Progenitor cell of endocrine pancreas (in vitro differentiated cells): ENCODE measurements at places on chromosomes 12 and 14.

GRCh38 chr12:6638305-6638704 lies 2.5 kb upstream of the LPAR5 start:
- DNase-seq: no peak

DNA sequence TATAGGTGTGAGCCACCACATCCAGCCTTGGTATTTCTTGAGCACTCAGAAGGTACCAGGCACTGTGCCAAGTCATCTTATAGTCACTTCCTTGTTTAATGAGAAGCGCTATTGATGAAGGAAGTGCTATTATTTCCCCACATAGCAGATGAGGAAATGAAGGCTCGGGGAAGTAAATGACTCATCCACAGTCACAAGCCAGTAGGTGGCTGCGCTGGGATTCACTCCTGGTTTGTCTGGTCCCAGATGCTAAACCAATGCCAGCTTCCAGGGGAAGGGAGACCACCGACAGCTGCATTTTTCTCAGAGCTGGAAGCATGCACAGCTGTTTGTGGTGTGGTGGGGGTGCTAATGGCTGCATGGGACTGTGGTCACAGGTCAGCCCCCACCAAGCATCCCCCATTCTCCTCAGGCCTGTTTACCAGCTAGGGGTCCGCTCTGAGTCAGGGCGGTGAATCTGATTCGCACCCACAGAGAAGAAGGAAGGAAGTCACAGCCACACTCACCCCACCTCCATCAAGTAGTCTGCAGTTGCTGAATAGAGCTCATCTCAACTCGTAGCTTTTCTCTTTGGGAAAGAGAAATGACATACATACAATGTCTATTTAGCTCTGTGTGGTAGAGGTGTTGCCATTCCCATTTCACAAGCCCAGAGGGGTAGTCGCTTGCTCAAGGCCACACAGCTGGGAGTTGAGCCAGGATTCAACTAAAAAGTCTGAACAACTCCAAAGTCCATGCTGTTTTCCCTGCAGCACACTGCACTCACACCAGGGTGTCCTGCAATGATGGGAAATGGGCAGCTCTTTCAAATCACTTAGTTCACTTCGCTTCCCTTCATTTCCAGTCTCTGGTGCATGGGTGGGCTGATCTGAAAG lies 6.3 kb upstream of the LTBP2 start:
- no peak for DNase-seq

DNA sequence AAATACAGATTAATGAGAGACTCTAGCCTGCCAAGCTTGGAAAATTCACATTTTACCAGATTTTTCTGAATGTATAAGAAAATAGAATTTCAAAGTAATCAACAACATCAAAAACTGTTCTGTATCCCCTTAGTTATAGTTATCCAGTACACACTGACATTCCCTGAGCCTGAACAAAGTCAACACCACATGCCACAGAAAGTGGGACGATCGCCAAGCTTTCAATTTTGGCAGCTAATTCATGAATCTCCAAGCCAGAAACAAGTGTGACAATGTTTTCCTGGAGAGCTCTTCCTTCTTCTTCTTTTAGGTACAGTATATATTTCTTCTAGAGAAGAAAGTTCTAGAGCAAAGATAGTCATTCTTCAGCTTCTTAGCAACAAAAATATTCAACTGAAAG lies 290.2 kb downstream of the PRKD1 start:
- DNase-seq: no peak

DNA sequence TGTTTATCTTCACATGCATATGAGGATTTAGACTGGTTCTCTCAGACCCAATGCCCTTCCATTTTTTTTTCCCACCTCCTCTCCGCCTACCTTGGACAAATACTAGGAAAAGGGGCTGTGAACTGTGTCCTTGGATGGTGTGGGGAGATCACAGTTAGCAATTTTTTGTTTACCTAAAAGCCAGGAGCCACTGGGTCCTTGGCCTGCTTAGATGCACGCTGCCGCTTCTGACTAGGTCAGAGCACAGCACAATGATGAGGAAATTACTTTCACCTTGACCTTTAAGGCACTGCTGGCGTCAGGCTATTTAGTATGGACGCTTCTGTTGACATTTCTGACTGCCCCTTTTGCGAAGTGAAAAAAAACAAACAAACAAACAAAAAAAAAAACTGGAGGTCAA lies 1.9 kb downstream of the CCDC38 start:
- DNase-seq: no peak

GRCh38 chr14:101194373-101195308 lies 291.1 kb upstream of the RTL1 start:
- no peak for DNase-seq

DNA sequence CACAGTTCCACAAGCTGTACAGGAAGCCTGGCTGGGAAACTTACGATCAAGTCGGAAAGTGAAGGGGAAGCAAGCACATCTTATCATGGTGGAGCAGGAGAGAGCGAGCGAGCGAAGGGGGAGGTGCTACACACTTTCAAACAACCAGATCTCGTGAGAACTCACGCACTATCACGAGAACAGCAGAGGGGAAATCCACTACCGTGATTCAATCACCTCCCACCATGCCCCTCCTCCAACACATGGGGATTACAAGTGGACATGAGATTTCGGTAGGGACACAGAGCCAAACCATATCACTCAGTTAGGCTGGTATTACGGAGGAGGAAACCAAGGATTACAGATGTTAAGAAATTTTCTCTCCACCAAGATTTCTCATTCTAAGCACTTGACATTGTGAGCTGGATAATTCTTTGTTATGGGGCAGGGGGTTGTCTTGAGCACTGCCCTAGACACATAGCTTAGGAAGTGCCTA lies 262.0 kb upstream of the G2E3 start:
- no peak for DNase-seq

GRCh38 chr14:90805662-90806540 lies 10.3 kb downstream of the TTC7B start:
- DNase-seq: no peak

- DNase-seq: no peak
Observed at GRCh38 chr14:103716899-103717411, 1.3 kb downstream of the ZFYVE21 start.

DNA sequence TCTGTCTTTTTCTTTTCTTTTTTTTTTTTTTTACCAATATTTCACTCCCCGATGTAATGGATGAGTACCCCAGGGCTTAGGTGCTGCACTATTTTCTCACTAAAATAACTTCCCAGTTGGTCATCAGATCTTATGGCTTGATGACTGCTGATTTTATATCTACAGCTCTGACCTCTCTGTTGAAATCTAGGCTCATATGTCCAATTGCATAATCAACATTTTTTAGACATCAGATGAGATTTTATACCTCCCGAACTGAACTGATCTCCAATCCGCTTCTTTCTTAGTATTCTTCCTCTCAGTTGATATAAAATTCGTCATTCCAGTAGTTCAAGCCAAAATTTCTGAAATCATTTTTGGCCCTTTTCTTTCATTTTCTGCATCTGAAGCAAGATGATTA lies 1236.5 kb downstream of the SLC16A7 start:
- no peak for DNase-seq

DNA sequence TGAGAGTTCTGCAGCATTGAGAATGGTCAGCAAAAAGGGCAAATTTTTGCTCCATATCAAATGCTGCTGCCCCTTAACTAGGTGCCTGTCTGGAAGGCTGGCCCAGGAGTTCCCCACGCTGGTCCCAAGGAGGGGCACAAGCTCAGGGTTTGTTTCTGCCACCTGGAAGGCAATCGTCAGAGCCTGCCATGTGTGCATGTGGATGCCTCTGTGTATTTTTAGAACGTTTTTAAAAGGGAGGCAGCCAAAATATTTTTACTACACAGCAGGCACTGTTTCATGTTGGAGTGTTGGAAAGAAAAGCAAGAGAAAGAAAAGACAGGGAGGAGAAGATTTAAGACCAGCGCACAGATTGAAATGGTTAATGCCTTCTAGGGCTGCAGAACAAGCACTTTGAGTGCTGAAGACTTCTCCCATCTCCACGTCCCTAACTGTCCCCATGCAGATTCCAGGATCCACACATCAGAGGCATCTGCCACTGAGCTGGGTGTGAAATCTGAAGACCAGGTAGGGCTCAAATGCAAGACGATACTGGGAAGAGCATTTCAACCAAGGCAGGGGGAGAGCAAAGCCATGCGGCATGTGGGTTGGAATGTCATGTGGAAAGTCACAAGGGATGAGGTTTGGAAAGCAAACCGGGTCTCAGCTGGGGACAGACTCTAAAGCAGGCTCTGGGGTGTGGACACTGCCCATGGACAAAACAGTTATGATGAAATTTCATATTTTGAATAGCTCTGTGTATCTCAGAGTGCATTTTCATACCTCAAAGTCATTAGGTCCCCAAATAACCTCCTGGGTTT lies 557.2 kb downstream of the BCL11B start:
- DNase-seq: no peak

GRCh38 chr12:34294137-34294536 lies 271.8 kb downstream of the ALG10 start:
- DNase-seq: no peak

DNA sequence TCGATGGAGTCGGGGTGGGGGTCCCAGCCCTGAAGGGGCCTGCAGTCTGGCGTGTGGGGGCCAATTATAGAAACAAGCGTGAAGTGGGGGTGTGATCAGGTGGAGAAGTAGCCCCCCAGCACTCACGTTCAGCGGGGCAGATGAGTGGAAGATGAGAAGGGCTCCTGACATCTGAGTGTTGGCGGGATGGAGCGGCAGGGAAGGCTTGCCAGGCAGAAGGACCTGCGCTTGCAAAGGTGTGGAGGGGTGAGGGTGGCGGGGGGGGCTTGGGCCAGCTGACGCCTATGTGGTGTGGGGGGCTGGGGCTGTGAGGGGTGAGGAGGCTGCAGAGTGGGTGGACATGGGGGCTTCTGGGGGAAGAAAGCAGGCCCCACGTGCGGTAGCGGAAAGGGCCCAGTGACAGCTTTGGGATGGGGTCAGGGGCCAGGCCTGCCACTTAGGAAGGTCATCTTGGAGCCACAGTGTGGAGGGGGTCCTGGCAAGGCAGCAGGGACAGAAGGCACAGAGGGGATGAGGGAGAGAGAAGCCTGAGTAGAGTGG lies 22.2 kb upstream of the BEGAIN start:
- no peak for DNase-seq

GRCh38 chr12:112586148-112586783 lies 167.5 kb downstream of the PTPN11 start:
- no peak for DNase-seq
